ENCODE measurements at places on chromosomes 4 and X.

DNA sequence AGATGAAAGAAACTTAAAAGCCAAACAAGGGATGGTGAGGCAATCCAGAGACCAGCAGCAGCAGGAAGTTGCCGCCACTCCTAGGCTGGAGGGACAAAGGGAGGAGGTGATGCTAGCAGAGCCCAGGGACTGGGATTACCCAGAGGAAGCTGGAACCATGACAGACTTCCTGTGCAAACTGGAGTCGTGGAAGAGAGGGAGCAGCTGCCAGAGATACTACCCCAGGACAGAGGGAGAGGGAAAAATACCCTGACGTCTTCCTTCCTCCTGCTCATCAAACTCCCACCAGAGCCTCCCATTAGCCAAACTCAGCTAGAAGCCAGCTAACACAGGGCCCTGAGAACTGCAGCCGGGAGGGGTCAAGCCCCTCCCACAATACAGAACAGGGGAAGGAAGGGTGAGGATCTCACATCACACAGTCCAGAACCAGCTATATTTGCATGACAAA is 101.2 kb upstream of the KLF3 start:
- DNase-seq = no peak

- DNase-seq = no peak
These were observed 52.8 kb upstream of the TEX13A start for GRCh38 chrX:105273326-105273725.

DNA sequence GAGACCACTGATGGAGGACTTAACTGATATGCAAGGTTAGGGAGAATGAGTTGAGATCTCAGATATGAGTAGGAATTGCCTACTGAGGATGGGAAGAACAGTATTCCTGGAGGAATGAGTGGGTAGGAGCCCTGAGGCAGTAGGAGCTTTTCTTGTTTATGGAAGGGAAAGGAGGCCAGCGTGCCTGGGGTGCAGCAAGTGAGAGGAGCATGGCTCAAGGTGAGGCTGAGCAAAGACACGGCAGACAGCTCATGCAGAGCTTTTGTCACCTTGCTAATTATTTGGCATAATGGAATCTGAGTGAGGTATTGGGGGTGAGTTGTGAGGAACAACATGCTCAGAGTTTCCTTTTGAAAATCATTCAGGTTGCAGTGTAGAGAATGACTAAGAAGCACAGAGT is 65.3 kb upstream of the IBSP start:
- DNase-seq = no peak

DNA sequence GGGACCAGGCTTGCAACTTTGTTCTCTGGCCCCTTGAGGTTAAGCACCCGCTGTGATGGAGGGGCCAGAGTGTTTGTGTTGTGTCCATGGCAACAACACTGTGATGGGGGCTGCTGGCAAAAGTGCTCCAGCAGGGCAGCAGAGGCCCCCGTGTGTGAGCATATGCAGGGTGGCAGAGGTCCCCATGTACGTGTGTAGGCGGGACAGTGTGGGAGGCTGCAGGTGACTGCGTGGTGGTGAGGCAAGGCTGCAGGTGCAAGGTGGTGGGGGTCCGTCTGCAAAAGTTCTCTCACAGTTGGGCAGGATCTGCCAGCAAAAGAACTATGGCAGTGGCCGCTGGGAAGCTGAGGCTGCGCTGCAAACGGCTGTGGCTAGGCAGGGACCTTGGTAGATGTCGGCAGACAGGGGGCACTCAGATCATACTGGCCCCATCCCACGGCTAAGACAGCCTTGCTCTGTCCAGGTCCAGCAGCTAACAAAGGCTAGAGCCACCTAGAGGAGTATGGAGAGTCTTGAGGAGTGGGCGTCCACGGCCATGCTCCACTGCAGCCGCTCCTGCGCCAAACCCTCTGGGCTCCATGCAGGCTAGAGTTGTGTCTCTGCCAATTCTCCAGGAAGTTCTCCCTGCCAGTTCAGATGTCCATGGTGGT is 46.8 kb upstream of the PASD1 start:
- DNase-seq = no peak

DNA sequence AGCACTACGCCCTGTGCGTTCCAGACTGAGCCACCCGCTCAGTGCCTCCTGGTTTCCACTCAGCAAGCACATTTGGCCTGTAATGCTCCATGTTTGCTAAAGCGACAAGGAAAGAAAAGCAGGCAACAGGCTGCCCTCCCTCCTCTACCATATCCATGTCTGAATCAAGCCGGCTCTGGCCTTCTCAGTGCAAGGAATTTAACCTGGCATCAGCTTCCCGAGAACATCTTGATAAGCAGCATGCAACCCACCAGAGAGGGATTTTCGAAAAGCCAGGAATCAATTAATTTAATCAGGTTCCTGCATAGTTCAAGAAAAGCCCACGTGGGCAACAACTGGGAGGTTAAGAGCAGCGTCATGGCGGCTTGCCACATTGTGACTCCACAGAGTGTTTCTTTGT is 228.2 kb downstream of the HS6ST2 start:
- no peak for DNase-seq

- no peak for DNase-seq
These were observed 3.0 kb downstream of the MID1 start for GRCh38 chrX:10617186-10617998.

DNA sequence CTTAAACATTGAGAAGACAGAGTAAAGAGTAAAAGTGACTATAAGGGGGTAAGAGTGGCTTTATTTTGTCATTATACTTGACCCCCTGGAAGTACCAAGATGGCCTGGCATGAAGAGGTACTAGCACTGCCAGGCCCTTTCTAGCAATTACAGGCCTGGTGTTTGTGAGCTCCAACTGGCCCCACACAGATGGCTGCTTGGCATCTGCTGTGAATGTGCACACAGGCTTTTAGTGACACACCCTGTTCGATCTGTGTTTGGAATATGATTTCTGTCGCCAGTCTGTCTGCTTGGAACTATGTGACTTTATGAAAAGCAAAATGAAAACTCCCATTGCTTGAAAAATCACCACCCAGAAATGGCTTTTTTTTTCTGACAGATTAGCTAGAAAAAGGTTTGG is 123.3 kb downstream of the CLCN4 start:
- no peak for DNase-seq

DNA sequence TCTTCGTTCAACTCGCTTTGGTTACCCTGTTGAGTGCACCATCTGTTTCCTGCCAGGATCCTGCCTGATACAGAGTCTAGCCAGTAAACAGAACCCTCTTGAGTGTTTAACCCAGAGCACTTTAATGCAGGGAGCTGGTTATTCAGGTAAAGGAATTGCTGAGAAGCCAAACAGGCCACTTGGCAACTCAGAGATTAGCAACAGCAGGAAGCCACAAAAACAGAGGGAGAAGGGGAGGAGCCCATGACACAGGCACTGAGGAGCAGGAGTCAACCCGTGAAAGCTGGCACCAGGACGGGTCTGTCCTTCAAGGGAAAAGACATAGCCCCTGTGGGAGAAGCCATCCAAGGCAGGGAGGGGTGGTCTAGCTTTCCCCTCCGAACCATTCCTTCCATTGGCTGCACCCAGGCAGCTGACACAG is 641.4 kb downstream of the ZNF674 start:
- no peak for DNase-seq

DNA sequence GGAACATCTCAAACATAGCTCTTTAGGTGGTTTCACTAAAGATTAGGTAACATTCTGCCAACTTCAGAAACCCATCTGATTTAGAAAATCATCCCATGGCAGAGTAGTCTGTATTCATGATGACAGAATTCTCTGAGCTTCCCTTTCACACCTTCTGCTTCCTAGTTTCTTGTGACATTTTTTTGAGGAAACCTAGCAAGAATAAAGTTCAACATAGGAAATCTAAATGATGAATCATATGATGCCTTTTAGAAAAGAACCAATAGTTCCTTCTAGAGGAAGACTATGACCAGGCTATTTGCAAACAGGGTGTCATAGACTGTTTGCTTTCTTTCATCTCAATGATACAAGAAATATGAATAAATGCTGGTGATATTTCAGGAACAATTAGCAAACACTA is 49.8 kb upstream of the CAMK2D start:
- DNase-seq = no peak

- no peak for DNase-seq
These were observed 145.1 kb downstream of the PRDM5 start for GRCh38 chr4:120777459-120777858.

- no peak for DNase-seq
These were observed 1338.0 kb downstream of the FSTL5 start for GRCh38 chr4:160825644-160826338.

DNA sequence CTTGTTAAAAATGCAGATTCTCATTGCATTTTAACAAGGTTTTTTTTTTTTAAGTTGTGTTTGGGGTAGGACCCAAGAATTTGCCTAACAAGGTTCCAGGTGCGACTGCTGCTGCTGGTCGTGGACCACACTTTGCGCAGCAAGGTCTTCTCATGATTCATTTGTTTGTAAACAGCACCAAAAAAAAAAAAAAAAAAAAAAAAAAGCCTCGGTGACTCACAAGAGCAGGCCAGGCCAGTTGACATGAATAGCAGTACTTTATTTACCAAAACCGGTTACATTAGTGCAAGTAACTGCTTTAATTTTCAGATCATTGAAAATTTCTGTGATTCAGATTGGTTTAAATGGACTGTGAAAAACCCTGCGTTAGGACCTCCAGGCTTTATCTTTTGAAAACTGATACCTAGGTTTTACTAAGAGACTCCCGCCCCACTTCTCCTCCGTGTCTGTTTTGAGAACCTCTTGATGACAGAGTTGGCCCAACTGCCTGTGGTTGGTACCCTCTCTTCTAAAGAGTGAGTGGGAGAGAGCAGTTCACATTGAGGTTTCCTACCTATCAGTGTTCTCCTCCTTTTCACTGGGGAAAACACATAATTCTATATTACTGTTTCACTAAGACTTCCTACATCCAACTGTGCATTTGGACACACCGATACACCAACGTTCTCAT is 86.2 kb downstream of the PHEX start:
- no peak for DNase-seq

DNA sequence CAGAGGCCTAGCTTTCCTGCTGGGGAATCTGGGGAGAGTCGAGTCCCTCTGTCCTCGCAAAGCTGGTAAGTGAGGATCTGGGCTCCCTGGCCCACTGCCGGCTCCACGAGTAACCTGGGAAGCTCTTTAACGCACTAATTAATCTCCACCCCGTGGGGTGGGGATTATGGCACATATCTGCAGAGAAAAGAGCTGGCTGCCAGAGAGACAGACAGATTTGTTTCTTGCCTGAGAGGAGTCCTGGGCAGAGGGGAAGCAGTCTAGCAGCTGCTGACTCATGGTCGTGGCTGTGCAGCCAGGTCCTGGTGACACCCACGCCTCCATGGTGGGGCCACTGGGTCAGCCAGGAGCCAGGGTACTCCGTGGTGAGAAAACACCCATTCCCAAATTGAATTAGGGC is 14.0 kb downstream of the SORCS2 start:
- no peak for DNase-seq

DNA sequence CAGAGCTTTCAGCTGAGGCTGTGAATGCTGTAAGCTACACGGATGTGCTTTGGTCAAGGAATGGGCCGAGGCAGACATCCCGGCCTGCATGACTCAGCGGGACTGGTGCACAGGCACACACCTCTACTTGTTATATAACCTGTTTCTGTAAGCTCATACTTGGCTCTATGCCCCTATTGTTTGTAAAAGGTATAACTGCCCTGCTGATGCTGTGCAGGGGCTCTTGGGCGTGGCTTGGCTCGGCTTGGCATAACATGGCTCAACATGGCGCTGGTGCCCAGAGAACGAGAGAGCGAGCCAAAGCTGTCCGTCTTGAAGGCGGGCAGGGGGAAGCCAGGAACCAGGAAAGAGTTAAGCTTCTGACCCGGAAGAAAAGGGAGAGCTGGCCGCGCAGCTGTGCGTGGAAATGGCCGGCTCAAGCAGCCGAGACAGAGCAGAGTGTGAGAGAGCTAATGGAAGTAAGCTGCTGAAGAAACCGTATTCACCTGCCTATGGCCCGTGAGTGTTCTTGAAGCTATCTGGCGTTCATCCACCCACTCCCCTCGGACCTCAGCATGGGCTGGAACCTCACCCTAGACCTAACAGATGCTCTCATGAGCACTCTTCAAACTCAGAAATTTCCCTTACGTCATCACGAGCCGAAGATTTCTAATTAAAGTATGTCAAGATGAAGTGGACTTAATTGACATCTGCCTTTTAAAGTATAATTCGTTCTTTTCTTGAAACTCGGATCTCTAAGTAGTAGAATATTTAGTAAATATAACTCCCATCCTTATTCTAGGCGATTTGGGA is 286.3 kb upstream of the AGA start:
- no peak for DNase-seq

DNA sequence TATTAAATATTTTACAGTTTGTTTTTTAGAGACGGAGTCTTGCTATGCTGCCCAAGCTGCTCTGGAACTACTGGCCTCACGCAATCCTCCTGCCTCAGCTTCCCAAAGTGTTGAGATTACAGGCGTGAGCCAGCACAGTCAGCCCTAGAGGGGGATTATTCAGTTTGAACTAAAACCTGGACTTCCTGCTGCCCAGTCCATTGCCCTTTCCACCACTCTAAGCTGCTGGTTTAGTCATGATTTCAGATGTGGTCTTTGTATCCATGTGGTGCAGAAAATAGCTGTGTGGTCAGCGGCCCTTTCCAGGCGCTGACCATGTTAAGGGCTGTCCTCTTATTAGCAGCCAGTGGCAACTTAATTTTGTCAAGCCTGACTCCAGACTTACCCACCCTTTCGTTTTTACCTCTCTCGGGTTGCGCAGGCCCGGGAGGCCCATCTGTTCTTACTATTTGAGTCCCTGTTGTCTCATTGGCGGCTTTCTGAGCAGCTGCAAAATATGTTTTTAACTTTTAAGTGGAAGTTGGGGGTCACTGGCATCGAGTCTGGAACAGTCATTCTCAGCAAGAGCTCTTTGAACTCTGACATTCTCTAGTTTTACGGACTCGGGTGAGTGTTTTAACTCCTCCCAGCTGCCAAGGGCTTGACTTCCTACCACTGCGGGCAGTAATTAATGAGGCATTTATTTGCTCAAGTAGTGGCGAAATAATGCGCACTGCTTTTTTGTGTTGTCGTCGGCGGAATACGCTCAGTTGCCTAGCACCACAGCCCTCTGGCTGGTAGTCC is 773 bp upstream of the VMA21 start:
- peak; percentile 6 for DNase-seq

DNA sequence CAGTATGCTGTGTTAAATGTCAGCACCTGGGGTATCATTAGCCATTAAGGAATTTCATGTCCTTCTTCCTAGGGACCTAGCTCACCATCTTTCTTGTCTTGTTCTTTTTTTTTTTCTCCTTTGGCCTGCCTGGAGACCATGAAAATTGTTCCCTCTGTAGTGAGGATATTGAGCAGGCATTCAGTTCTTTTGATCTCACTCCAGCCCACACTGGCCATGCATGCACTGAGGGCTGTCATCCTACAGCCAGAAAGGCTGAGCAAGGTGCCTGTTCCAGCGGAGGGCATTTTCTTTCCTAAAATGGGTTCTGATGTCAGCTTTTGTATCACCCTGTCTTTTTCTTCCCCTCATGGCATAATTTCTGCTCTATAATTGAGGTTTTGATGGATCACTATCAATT is 275.9 kb upstream of the HAND2 start:
- DNase-seq = no peak

DNA sequence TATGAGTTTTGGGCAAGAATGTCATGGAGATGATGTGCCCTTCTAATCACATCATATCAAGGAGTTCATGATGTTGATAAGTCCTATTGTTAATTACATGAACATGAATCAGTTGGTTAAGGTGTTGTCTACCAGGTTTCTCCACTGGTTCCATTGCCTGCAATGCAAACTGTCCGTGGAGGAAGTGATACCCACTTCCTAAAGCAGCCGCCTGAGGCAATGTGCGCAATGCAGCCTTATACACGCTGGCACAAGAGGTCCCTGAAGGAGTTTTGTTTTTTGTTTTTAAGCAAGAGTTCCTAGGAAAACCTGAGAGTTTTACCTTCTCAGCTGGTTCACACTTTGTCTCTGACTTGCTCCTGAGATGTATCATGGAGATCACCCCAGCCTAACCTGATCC is 5.9 kb upstream of the GPKOW start:
- no peak for DNase-seq

- no peak for DNase-seq
These were observed 598.2 kb upstream of the BOD1L1 start for GRCh38 chr4:14225688-14226207.

Measured in stimulated activated CD8-positive, alpha-beta memory T cell treated with anti-CD3 and anti-CD28 coated beads, Interleukin-15, amount 100 ng/mL, for 1 hour (primary cell).